ENCODE measurements at places on chromosomes 11 and 22.

- no peak for DNase-seq
Measured at GRCh38 chr11:47918882-47919495, 61.4 kb upstream of the PTPRJ start.

- DNase-seq: peak; percentile 71
Measured at GRCh38 chr11:122781378-122782195, 56.7 kb upstream of the CRTAM start.

GRCh38 chr11:35751664-35752061, 89.1 kb downstream of the TRIM44 start:
- no peak for DNase-seq

DNA sequence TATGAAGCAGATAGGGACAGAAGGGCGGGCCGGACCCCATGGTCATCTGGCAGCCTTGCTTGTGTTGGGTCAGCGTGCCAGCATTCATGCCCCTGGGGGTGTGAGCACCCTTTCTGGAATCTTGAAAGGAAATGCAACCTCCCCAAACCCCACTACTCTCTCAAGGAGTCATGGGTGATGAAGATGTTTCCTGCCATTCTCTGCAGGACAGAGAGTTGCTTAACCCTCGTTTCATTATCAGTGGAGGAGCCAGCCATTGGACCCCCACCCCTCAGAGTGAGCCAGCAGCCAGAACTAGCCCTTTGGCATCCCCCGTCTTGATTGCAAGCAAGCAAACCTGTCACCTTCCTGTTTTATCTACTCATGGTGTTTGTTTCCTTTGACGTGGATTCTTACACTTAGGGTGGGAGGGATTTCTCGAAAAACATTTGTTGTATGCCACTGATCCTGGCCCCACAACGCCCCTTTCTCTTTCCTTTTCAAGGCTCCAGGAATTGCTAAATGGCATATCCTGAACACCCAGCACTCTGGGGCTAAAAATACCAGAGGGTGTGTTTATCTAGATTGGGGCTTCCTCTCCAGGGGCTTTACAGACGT, 258.3 kb downstream of the ETS1 start:
- no peak for DNase-seq
